ENCODE measurements at places on chromosomes 2 and 18.
A peak's percentile ranks its signal among the peaks of the same experiment; 100 is the strongest.

- DNase-seq, result no peak
Observed at GRCh38 chr2:2104331-2104730, 226.7 kb downstream of the MYT1L start.

- DNase-seq, result no peak
Observed at GRCh38 chr2:203043226-203043625, 28.6 kb downstream of the NBEAL1 start.

DNA sequence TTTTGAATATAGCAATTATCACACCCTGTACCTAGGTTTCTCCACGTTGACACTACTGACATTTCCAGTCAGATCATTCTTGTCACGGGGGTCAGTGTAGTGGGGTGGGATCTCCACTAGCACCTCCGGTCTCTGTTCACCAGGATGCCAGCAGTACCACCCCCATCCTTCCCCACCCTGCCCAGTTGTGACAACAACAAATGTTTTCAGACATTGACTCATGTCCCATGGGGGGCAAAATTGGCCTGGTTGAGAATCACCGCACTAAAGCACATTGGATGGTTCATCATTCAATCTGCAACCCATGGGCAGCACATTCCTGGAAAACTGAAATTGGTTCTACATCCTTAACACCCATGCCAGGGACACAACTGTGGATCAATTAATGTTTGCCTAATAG lies 32.3 kb downstream of the FEZ2 start:
- peak; percentile 76 for DNase-seq

GRCh38 chr18:25044694-25045093 lies 307.3 kb downstream of the ZNF521 start:
- DNase-seq, result no peak
